Astrocyte (in vitro differentiated cells and primary cell): ENCODE measurements at places on chromosomes 2 and 18. TPM values are rescaled to one million over a fixed set of nuclear protein-coding genes. Genes with fewer than 3 reads are reported as not detected.

GRCh38 chr18:74514860-74515495 is 18.8 kb downstream of the CNDP2 start:
- no peak for DNase-seq

The TSGA10 gene
- 2.4 and 3.9 TPM in 2 replicates for total RNA-seq

DNA sequence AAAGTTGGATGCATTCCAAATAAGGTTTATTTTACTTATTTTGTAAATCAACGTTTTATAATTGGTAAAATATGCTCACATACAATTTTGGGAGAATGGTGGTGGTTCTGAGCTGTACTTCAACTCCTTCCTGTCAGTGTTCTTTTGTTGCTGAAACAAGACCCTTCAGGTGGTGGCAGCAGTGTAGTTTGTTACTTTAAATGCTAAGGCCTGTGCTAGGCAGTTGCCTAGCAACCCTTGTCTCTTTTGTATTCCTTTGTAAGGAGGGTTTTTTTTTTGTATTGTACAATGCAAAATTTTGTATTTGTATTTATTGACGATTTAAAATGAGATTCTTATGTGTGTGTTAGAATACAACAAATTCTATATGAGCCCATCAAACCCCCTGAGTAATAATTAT is 166.0 kb upstream of the FAM98A start:
- no peak for DNase-seq

The DLX1 gene
- total RNA-seq: 0.27 TPM in 1 of 2 replicates, not detected in the other

- no peak for DNase-seq
Observed at GRCh38 chr2:42979416-42979869, 187.1 kb upstream of the HAAO start.

GRCh38 chr18:24212939-24213338 is 74.1 kb downstream of the CABYR start:
- peak; percentile 96 for DNase-seq

The SALL3 gene
- total RNA-seq: 6.8 and 7.7 TPM in 2 replicates

The DYTN gene
- total RNA-seq: not detected in 2 replicates

The CTLA4 gene
- not detected in 2 replicates for total RNA-seq

DNA sequence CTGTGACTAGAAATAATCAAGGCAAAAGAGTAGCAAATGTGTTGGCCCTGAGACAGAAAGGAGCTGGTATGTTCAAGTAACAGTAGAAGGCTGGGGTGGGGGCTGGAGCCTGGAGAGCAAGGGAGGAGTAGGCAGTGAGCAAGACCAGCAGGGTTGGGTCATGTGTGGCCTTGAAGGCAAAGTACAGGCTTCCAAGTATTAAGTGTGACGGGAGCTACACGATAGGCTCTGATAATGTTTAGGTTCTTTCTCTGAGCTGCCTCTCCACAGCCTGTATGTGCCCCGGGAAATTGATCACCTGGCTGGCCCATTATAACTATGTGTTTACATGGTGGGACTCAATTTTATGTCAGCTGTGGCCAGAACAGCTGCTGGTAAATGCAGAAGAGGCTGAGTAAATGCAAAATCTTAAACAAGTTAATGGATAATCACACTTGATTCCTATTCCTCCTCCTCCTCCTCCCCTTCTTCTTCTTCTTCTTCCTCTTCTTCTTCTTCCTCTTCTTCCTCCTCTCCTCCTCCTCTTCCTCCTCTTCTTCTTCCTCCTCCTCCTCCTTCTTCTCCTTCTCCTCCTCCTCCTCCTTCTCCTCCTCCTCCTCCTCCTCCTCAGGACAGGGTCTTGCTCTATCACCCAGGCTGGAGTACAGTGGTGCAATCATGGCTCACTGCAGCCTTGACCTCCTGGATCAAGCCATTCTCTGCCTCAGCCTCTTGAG is 9.3 kb downstream of the IL1F10 start:
- DNase-seq: no peak

The C2orf80 gene
- total RNA-seq: not detected in 2 replicates

GRCh38 chr18:32909798-32910561 is 137.2 kb upstream of the KLHL14 start:
- DNase-seq: no peak

The PROKR1 gene
- total RNA-seq: 0.05 TPM in 1 of 2 replicates, not detected in the other

DNA sequence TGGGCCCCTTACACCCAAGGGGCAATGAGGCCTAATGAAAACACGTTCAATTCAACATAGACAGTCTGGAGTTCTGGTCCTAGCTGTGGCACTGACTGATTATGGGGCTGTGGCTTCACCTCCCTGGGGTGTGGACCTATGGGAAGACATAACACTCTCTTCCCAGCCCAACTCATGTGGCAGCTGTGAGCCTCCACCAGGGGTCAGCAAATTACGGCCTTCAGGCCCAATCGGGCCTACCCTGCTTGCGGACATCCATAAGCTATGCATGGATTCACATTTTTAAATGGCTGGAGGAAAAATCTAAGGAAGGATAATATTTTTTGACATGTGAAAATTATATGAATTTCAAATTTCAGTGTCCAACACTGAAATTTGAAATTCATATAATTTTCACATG is 101.3 kb downstream of the LOXHD1 start:
- DNase-seq: no peak
